ENCODE measurements at places on chromosomes 12 and 14.

- no peak for DNase-seq
Measured at GRCh38 chr14:54712465-54713200, 145.7 kb downstream of the SAMD4A start.

GRCh38 chr14:94631050-94631449 lies 18.9 kb downstream of the SERPINA3 start:
- no peak for DNase-seq

DNA sequence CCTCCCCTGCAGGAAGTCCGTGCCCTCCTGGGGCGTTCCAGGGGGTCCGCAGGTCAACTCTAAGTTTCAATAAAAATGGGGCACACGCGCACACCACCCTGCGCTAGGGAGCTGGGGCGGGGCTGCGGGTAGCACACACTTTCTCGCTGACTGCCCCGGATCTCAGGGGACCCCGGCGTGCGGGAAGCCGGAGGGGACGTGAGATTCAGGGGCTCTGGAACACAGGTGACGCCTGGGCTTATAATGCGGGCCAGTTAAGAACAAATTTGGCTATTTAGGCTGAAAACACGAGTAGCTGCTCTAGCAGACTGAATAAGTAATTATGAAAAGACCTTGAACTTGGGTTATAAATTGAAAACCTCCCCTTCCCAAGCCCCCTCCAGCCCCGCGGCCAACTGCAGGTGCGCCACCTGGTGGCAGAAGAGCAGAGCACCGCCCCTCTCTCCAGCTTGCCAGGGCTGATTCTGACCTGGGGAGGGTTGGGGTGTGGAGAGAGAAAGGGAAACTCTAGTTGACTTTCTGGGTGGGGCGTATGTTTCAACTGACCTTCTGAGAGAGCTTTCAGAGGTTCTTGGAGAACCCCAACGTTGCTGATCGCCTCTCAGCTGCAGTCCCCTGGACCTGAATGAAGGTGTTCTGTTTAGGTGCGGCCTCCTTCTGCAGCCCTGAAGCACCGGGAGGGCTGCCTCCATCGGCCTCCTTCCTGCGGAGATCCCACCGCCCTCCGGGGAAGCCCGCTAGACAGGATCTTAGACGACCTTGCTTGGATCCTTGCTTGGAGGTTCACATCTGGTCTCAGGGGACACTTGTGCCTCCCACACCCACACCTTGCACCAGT lies 118.4 kb upstream of the EVL start:
- DNase-seq, result no peak

- DNase-seq, result no peak
Measured at GRCh38 chr14:69685716-69686115, 74.3 kb downstream of the SUSD6 start.

DNA sequence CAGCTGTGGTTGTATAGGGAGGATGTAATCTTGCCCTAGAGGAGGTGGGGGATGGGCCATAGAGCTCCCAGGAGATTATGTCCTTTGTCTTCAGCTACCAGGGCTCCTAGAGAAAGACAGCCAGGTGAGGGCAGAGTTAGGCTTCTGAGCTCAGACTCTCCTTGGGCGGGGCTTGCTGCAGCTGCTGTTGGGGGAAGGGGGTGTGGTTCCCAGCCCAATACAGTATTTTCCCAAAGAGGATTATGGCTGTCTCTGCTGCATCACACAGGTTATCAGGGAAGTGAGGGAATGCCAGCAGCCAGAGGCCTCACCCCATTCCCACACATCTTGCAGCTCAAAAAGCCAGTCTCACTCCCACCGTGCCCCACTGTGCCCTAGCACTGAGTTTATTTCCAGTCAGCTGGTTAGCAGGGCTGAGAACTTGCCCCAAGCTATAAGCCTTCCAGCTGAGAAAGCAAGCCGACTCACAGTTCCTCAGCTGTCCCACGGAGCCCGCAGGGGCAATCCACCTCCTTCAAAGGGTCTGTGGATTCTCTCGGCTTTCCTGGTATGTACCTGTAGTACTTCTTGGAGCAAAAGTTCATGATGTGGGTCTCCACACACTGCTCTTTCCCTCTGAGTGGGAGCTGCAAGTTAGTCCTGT lies 217.3 kb upstream of the CPNE8 start:
- DNase-seq, result no peak

DNA sequence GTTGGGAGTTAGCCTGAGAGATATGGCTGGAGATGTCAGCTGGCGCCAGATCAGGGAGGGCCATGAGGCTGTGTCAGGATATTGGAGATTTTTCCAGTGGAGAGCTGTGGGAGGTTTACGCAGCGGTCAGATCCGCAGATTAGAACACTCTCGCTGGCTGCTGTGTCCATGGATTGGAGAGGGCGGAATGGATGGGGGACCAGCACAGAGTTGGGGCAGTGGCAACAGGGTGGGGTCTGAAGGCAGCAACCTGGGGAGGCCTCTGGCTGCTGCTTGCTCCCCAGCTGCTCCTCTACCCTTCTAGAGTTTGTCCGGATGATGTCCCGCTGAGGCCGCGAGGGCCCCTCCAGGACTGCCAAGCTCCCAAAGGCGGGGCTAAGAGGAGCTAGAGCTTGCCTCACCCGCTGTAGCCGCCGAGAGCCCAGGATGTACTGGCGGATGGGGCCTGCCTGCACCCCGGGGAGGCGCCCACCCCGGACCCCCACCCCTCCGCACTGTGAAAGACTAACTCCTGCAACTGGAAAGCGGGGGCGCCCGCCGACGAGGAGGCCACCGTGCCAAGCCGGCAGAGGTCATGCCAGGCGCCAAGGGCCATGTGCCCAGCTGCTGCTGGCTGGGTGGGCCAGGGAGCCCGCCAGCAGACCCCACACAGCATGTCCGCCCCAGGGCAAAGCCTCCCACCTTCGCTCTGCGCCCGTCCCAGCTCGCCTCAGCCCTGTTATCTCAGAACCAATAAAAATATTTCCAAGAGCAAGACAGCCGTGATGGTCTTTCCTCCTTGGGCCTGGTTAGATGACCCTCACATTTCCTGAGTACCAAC lies 20.2 kb upstream of the MLEC start:
- DNase-seq, result no peak

DNA sequence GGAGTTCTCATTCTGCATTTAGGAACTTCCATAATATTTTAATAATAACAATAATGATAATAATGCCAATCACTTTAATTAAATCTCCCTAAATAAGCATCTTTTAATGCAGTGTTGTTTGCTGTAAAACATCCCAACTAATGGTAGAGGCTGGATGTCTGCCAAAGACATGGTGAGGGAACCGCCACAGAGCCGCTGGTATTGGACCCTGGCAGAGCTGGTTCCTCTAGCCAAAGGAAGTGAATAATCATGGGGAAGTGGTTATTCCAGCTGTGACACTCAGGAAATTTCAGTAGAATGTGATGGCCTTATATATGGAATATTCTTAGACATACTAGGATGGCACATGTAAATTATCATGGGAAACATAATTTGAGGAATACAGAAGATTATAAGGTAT lies 483.3 kb downstream of the ZFP36L1 start:
- DNase-seq, result no peak

DNA sequence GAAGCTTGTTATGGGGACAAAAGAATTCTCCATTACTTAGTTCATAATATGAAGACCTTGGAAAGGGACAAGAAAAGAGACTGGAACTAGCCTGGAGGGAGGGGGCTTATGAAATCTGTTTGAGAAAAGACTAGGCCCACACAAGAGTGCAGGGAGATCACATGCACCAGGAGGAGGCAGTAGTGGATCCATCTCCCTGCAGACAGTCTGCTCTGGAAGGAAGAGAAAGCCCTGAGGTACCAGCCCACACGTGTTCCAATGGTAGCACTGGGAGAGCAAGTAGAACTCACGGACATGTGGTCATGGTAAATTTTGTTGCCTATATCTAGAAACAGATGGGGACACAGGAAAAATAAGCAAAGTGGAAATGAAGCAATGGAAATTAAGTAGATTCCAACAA lies 445.4 kb downstream of the SOX5 start:
- DNase-seq, result no peak

- no peak for DNase-seq
Measured at GRCh38 chr14:76724651-76725550, 36.4 kb upstream of the VASH1 start.

GRCh38 chr12:98701166-98701565 lies 56.1 kb downstream of the APAF1 start:
- DNase-seq, result no peak

All from spinal cord (tissue), 10 donors.